ENCODE measurements at places on chromosomes 1 and 21.

- no peak for DNase-seq
Observed at GRCh38 chr1:215376544-215377264, 190.4 kb upstream of the KCTD3 start.

GRCh38 chr21:43639470-43640353, 19.6 kb downstream of the HSF2BP start:
- DNase-seq, result no peak

DNA sequence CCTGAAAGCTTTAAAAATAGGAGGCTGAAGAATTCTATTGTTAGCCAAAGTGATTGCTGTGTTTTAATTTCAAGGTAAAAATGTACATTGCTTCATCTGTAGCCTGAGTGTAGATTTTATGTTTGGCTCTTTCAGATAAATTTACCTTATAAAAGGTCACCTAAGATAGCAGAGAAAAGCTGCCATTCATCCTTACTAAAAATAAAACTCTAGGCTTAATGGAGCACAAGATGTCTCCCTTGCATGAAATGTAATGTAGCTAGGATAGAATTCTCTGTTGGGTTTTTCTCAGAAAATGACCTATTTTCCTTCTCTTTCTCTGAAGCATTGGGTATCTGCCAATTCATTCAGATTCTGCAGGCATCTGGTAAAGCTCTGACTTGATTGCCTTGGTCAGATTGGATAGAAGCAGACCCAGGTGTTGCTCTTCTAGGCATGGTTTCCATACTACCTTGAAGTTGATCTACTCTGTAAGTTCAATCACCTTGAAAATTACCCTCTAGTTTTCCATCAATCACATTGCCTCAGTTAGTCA, 176.6 kb upstream of the GORAB start:
- no peak for DNase-seq

DNA sequence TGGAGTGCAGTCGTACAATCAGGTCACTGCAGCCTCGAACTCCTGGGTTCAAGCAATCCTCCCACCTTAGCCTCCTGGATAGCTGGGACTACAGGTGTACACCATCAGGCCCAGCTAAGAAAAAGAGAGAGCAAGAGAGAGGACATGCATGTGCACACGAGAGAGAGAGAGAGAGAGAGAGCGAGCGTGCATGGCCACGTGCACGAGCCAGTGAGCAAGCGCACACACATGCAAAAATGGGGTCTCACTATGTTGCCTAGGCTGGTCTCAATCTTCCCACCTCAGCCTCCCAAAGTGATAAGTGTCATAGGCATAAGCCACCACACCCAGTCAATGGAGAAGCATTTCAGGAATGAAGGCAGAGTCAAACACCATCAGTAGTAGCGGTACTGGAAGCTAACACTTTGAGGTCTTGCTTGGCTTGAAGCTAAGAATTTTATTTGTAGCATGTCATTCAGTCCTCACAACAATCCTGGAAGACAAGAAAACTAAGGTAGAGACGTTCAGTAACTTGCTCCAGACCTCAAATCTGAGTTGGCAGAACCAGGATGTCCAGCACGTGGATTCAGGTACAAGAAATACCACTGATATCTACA, 14.5 kb downstream of the GNB1 start:
- no peak for DNase-seq

GRCh38 chr1:28437264-28437923, 67.9 kb downstream of the PHACTR4 start:
- DNase-seq, result no peak

DNA sequence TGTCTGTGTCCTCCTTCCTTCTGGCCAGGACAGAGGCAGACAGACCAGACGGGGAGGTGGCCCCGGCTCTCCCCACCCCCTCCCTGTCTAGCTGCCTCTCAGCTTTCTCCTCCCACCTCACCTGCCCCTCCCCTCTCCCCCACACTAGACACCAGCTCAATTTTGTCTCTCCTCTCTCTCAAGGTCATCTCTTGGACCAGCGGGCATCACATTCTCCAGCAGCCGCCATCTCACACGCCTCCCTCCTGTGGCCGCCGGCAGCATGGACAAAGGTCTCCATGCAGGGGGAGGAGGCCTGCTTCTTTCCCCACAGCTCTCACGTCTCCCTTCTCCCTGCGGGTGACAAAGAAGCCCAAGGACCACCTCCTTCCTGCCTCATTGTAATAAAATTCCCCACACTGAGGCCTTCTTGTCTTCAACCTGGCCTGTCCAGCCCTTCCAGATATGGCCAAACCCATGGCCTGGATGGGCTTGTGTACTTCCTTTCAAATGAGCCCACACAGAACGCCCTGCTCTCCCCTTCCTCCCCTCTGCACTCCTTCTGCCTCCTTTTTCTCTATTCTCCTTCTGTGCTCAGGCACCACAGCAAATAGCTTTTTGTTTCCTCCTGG, 14.6 kb downstream of the OPTC start:
- DNase-seq, result no peak

GRCh38 chr1:157951230-157951629, 42.2 kb upstream of the KIRREL1 start:
- DNase-seq, result no peak

GRCh38 chr1:178060789-178061556, 32.9 kb upstream of the RASAL2 start:
- DNase-seq, result no peak

DNA sequence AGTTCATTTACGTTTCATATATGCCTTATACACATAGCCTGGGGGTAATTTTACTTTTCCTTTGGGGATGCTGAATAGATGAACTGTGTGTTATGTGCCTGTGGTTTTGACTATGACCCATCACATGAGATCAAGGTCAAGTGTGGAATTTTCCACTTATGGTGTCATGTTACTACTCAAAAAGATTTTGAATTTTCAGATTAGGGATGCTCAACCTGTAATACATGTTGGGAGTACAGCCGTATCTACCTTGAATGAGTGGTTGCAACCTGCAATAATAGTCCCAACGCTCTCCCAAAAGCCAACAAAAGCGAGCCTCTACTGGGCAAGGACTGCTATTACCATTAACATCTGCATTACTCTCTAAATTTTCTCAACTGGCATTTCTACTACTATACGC, 68.5 kb upstream of the SDC3 start:
- no peak for DNase-seq

DNA sequence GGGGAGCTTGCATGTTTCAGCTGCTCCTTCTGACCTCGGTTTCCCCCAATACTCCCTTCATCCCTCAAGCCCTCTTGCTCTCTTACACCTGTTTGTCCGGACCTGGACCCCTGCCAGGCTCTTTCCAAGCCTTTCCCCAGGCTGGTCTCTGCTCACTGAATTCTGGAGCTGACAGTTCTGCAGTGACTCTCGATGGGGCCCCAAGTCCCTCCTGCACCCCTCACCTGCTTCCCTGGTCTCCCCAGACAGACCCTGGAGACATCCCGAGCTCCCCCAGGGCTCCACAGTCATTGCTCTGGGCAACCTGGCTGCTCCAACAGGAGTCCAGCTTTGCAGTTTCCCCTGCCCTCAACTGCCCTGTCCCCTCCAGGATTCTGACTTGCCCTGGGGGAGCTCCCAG, 198.6 kb downstream of the GRIK3 start:
- no peak for DNase-seq

GRCh38 chr1:214660900-214661299, 57.9 kb downstream of the CENPF start:
- peak; percentile 75 for DNase-seq

DNA sequence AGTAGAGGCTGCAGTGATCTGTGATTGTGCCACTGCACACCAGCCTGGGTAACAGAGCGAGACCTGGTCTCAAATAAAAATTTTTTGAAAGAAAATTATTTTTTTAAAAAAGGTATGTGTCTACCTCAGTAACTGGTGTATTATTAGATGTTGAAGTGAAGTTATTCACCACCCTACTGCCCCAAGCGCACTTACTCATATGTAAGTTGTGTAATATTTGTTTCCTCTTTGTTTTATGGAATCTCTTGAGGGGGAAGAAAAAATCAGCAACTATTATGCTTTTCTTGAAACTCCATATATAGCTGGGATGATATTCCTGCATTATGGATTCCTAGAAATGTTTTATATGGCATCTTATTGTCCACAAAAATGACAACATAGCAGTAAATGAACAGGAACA, 21.3 kb downstream of the RBM15 start:
- DNase-seq, result no peak

DNA sequence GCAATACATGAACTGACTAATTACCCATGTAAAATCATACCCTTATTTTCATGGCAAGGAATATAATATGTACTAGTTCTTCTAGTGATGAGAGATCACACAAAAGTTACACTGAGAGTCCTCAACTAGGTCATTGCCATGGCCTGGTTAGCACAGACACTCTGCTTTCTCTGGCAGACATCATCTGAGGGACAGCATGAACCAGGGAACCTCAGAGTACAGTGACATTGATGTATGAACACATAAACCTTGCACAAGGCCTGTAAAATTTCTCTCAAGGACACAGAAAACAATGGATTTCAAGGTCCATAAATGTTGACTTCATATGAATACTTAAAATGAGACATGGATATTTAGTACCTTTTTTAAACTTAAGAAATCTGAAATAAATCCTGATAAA, 108.8 kb upstream of the MAGI3 start:
- no peak for DNase-seq

DNA sequence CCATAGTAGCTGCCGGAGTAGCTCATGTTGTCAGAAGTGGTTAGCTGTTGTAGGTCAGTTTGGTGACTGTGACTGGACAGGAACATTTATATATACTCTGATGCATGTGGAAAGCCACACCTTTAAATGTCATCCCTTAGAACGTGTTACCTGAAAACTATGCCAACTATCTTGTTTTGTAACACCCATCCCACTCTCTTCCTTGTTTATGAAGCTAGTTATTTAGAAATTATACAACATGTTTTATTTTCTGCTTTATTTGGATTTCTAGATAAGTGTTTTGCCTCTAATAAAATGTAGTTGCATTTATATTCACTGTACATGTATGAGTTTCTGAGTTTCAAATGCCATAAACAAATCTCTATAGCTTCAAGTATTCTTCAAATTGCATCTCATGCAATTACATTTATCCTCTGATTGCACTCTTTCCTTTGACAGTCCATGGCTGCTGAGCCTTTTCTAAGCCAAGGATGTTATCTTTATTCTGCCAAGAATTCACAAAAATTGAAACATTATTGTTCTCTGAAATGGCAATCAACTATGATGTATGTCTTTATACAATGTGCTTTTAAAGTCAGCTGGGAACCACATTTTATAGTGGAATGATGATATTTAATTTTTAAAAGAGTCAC, at the start of gene KRTAP19-7:
Gene KRTAP19-7, minus strand, starts transcription at position 51 of the 632 bp plus-strand sequence. Its CDS starts 25 bp downstream, at position 26.
- no peak for DNase-seq

GRCh38 chr1:219566951-219567947, 45.7 kb downstream of the ZC3H11B start:
- no peak for DNase-seq

- DNase-seq, result peak; percentile 60
Observed at GRCh38 chr1:230682274-230682673, 31.6 kb downstream of the AGT start.

- DNase-seq, result no peak
Observed at GRCh38 chr1:12541274-12542137, 76.5 kb downstream of the DHRS3 start.

DNA sequence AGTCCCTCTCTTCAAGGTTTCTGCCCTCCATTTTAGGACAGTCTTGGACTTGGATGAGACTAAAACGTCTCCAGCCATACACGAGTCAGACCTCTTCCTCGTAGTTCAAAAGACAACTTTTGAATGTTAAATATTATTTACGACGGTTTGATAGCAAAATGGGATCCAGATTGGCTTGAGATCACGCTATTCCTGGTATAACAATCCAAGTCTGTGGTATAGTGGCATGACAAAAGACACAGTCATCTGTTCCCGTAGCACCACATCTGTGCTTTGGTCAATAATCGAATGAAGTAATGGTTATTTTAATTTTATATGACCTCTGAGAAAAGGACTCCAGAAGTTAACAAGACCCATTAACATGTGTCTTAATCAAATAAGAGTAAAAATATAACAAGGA, 7.0 kb downstream of the PCP4 start:
- DNase-seq, result no peak

GRCh38 chr1:154599658-154600057, 8.3 kb downstream of the ADAR start:
- DNase-seq, result no peak

GRCh38 chr1:161038523-161039153, at the start of gene TSTD1:
TSTD1 (minus strand) TSS chr1:161038964; CDS start chr1:161038889, 75 bp downstream.
- peak; percentile 74 for DNase-seq

- DNase-seq, result no peak
Observed at GRCh38 chr1:212514056-212514614, 81.4 kb downstream of the NENF start.

- DNase-seq, result no peak
Observed at GRCh38 chr1:81833722-81834121, 33.0 kb downstream of the ADGRL2 start.

GRCh38 chr1:38222891-38223290, 176.3 kb upstream of the POU3F1 start:
- no peak for DNase-seq

GRCh38 chr1:17611991-17612390, 72.5 kb downstream of the ARHGEF10L start:
- no peak for DNase-seq

DNA sequence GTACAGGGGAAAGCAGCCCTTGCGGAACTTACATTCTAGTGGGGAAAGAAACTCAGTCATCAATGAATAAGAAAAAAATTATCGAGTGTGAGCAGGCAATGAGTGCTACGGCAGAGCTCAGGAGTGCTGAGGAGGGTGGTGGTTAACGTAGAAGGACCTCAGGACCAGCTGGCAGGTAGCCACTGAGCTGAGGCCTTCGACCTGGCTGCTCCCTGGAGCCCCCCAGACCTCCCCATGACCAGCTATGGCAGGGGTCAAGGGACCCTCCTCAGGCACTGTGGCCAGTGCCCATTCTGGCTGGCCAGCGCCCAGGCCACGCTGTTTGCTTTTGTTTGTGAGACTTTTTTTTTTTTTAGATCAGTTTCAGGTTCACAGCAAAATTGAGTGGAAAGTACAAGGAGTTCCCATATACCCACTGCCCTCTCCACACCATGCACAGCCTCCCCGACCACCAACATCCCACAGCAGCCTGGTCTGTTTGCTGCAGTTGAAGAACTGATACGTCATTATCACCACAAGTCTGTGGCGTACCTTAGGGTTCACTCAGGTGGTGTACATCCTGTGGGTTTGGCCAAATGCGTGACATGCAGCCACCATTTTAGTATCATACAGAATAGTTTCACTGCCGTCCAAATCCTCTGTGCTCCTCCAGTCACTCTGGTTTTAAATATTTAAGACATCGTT, 11.8 kb upstream of the TTC22 start:
- no peak for DNase-seq

- DNase-seq, result no peak
Observed at GRCh38 chr21:43894206-43894577, 29.2 kb downstream of the AGPAT3 start.

GRCh38 chr21:44704636-44705001, 6.8 kb downstream of the TSPEAR start:
- DNase-seq, result no peak

- no peak for DNase-seq
Observed at GRCh38 chr1:197083474-197083873, 16.4 kb upstream of the F13B start.

DNA sequence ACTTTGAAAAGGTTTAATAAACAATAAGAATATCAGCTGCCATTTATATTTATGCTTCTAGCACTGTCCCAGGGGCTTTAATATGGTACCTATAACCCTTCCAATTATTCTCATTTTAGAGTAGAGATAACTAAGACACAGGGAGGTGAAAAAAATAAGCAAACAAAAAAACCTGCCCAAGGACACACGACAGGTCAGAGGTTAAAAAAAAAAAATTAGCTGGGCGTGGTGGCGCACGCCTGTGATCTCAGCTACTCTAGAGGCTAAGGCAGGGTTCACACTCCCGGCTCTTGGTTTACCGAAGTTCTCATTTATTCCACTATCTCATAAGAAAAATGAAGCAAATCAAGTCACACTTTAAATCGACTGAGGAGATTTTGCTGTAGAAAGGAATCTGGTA, 34.7 kb upstream of the CNN3 start:
- DNase-seq, result no peak

- DNase-seq, result no peak
Observed at GRCh38 chr1:214360525-214361164, 79.7 kb downstream of the SMYD2 start.

Measured in dorsolateral prefrontal cortex (tissue), 122 donors.